ENCODE measurements at places on chromosomes 11 and 22. TPM values are rescaled to one million over a fixed set of nuclear protein-coding genes. Genes with fewer than 3 reads are reported as not detected.

DNA sequence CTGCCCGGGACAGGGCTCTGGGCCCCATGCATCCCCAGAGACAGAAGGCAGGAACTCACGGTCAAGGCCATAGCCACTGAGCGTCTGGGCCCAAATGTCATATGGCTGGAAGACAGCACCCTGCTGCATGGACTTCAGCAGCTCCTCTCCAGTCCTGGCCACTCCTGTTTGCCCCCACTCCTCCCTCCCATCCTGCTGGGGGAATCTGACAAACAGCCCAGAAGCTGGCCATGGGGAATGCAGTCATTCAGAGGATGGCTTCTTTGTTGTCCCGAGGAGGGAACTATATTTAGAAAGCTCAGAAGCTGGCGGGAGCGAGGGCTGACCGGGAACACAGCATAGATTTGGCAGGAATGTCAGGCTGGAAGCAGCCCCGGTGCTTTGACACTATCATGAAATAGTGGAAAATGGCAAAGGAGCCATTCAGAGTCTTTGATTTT is 35.0 kb downstream of the DKK3 start:
- DNase-seq: no peak

- no peak for DNase-seq
These were observed 8.4 kb downstream of the RHBDD3 start for GRCh38 chr22:29259253-29259899.

DNA sequence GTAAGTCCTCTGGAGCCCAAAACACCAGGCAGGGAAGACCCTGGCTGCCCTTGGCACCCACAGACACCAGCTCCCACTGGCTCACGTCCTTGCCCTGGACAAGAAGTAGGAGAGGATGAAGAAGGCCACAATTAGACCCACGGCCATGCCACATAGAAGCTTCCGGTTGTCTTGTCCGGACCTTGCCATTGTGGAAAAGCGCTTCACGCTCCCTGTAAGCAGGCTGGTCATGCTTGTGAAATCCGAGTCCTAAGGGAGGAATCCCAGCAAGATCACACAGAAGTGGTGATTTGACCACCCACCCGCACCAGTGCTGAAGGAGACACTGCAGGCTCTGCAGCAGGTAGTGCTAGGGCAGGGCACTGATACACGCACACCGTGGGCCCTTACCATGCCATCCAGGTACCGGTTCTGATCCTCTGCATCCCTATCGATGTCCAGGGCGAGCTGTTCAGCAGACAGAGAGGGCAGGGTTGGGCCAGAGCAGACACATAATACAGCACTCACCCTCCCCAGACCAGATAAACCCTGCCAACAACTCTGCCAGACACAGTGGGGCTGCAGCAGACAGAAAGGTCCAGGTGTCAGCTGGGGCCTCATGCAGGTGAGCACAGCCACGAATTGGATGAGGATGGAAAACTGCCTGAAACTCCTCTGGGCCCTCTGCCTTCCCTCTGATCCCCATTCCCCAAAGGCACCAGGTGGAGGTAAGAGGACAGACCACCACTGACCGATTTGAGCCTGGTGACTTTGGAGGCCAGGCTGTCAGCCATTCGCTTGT is 1.8 kb downstream of the BET1L start:
- no peak for DNase-seq

- DNase-seq: peak; percentile 48
These were observed 6.3 kb upstream of the SYNGR1 start for GRCh38 chr22:39343259-39344045.

- DNase-seq: no peak
These were observed 12.6 kb upstream of the MMP20 start for GRCh38 chr11:102637731-102638130.

DNA sequence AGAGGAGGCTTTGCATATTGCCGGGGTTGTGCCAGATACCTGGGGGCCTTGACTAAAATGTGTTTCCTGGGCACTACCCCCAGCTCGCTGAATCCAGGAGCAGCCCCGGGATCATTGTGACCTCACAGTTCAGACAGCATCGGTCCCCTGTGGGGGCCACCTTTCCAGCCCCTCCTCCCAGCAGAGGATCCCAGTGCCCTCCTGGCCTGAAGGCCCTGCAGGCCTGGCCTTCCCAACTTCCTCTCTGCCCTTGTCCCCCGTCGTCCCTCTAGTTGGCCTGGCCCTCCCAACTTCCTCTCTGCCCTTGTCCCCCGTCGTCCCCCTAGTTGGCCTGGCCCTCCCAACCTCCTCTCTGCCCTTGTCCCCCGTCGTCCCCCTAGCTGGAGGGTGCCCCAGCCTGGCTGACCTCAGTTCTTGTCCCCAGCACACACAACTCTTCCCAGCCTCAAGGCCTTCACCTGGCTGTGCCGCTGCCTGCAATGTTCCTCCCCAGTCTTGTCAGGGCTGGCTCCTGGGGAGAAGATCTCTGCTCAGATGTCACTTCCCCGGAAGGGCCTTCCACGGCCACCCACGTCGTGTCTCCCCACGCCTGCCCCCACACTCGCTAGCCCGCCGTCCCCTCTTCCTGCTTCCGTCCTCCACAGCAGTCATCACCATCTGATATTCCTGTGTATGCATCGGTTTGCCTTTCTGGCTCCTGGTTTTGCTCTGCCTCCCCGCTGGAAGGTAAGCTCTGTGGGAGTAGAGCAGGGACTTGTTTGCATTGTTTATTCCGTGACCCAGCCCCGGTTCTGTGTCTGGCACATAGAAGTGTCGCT is 12.6 kb upstream of the ANO1 start:
- no peak for DNase-seq

DNA sequence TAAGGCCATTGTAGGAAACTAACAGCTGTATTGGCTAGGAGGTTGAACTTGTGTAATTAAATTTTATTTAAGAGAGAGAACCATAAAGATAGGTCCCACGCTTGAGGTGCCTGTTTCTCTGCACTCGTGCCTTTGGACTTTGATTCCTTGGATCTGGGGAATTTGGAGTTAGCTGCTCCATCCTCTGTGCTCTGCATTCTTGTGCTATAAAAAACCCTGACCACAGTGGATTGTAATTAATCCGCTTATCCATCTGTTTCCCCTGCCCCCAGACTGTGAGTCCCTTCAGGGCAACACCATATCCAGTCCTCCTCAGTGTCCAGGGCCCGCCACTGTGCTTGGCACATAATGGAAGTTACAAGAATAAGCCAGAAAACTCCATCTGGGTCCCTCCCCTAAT is 169.8 kb downstream of the SPON1 start:
- DNase-seq: no peak

DNA sequence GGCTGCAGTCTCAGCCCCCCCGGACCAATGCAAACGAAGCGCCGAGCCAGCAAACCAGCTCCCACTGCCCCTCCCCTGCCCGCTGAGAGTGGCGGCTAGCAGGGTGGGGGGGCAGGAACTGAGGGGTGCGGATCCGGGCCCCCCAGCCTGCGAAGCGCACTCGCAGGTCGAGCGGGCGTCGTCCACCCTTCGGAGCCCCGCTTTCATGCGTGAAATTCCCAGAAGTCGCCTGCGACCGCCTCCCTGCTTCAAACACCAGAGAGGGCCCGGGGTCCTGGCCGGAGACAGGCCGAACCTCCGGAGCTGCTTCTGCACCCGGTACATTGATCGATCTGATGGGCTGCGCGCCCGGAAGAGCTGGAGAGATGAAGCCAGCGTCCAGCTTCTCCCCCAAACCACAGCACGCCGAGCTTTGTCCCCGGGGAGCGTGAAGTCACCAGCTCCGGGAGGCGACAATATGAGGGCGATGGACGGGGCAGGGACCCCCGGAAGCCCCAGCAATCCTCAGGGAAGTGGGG is 646 bp upstream of the PATZ1 start:
- DNase-seq: peak; percentile 27

DNA sequence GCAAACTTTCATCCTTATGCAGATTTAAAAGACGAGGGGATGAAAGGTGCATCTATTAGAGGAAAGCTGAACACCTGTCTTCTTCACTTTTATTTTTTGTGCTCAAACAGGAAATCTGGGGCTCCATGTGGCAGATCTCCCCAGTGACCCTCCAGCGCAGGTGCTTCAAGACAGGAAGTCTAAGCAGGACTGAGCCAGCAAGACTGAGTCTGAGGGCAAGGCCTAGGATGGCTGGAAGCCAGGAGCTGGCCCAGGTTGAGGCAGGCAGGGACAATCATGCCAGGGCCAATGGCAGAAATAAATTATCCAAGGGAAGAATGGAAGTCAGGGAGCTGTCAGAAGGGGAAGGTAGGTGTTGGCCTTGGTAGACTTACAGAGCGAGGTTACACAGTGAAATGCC is 101.1 kb upstream of the SPON1 start:
- DNase-seq: no peak

- no peak for DNase-seq
These were observed at the start of gene PNPLA5 for GRCh38 chr22:43891360-43892182. Gene PNPLA5 (minus strand): TSS chr22:43892013. CDS start chr22:43891880, 133 bp downstream.

GRCh38 chr11:72834905-72835304 is 20.7 kb downstream of the ATG16L2 start:
- DNase-seq: no peak

- no peak for DNase-seq
These were observed 71.4 kb downstream of the EFCAB6 start for GRCh38 chr22:43740587-43741270.

GRCh38 chr11:73412308-73412707 is 36.1 kb downstream of the RELT start:
- no peak for DNase-seq

- DNase-seq: no peak
These were observed 284.4 kb upstream of the B3GAT1 start for GRCh38 chr11:134696455-134696854.

DNA sequence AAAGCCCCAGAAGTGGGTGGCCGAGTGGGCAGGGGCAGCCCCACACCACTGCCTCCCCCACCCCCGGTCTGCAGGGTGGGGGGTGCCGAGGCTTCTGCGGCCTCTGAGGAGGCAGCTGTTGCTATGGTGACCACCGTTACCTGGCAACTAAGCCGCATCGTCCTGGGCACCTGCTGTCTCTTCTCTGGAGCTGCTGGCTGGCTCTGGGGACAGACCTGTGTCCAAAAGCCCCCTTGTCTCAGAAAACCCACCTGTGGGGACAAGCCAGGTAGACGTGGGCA is 79.9 kb upstream of the PRR5 start:
- no peak for DNase-seq

TMEM25 gene
- total RNA-seq: 0.40 TPM

PRRG4 gene
- total RNA-seq: 0.64 TPM

MAJIN gene
- total RNA-seq: 0.63 TPM

OSBPL5 gene
- 80.6 TPM for total RNA-seq

SGSM1 gene
- total RNA-seq: 0.26 TPM

RASD2 gene
- total RNA-seq: not detected

ADSL gene
- total RNA-seq: 140 TPM

OR10A2 gene
- total RNA-seq: not detected

CWF19L2 gene
- 6.9 TPM for total RNA-seq

ANO9 gene
- total RNA-seq: 0.12 TPM

TMEM258 gene
- total RNA-seq: 111 TPM

MPST gene
- total RNA-seq: 49.9 TPM

CD151 gene
- total RNA-seq: 302 TPM

Measured in NCI-H460 (cell line).